ENCODE measurements at places on chromosomes 2 and 18. TPM values are rescaled to one million over a fixed set of nuclear protein-coding genes. Genes with fewer than 3 reads are reported as not detected.

DNA sequence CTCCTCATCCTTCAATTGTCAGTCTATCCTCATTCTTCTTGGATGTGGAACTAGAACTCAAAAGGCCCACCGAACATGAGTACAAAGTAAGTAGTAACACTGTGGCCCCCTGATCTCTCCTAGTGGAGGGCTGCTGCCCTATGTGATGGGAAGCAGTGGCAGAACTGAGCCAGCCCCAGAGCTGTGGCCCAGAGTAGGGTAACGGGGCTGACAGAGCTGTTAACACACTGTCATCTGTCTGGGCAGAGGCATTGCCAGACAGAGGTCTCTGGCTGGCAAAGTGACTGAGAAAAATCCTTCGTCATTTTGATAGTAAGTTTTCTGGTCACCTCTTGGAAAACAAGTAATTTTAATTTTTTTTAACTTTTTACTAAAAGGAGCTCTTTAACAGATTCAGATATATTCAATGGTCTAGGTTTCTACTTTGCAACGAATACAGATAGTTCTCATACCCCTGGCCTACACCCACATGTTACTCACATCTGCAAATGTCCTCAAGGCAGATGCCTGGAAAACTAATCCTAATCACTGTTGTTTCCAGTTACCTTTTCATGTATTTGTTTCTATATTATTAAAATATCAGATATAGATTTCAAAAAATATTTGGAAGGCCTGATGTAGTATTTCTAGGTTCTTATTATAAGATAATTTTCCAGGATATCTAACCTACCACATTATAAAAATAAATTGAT lies 588.7 kb downstream of the CPS1 start:
- H3K4me1 ChIP-seq, result no peaks in the 10 kb centered on the region
- H3K36me3 ChIP-seq, result no peaks in the 10 kb centered on the region
- no peak overlapping the region for H3K27ac ChIP-seq
- no peaks in the 10 kb centered on the region for H3K27me3 ChIP-seq
- DNase-seq, result no peak

- peak overlapping the region; percentile 77 for H3K4me3 ChIP-seq
- H3K36me3 ChIP-seq, result no peaks in the 10 kb centered on the region
- no peaks in the 10 kb centered on the region for H3K27me3 ChIP-seq
- DNase-seq, result no peak
- H3K27ac ChIP-seq, result no peak overlapping the region
Observed at GRCh38 chr18:50193796-50194630, 934 bp downstream of the MYO5B start.

DNA sequence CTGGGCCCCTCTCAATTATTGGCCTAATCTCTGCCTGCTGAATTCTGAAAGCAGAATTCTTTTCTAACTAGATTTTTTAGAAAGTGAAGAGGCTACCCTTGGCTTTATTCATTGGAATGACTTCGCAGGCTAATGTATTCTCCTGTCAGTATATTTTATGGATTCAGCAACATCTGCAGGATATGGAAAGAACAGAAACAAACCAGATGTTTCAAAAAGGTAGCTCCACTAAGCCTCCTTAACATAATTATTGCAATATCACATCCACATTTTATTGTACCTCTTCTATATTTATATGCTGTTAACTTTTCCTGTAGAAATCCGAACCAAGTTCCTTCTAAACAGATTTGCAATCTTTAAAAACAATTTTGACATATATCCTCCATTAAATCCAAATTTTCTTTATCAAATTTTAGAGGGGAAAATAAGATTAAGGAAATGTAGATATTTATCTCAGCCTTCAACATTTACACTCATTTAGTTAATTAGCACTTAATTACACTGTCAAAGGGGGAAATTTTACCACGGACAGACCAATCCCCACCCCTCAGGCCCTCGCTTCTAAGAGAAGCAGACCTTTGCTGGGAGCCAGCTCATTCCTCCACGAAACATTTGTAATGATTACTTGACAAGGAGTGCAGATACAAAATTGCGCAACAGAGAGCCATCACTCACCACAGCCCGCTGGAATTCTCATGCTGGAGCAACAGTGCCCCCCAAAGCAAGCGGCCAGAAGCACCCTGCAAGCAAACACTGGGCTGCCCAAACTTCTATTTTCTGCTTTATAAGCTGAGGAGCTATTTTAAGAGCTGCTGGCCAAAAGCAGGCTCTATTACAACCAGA lies 253.4 kb downstream of the ETAA1 start:
- H3K4me1 ChIP-seq, result peaks cover 31% of the 10 kb centered on the region
- H3K27ac ChIP-seq, result peak overlapping the region; percentile 48
- H3K36me3 ChIP-seq, result no peaks in the 10 kb centered on the region
- H3K4me3 ChIP-seq, result peak overlapping the region; percentile 11

DNA sequence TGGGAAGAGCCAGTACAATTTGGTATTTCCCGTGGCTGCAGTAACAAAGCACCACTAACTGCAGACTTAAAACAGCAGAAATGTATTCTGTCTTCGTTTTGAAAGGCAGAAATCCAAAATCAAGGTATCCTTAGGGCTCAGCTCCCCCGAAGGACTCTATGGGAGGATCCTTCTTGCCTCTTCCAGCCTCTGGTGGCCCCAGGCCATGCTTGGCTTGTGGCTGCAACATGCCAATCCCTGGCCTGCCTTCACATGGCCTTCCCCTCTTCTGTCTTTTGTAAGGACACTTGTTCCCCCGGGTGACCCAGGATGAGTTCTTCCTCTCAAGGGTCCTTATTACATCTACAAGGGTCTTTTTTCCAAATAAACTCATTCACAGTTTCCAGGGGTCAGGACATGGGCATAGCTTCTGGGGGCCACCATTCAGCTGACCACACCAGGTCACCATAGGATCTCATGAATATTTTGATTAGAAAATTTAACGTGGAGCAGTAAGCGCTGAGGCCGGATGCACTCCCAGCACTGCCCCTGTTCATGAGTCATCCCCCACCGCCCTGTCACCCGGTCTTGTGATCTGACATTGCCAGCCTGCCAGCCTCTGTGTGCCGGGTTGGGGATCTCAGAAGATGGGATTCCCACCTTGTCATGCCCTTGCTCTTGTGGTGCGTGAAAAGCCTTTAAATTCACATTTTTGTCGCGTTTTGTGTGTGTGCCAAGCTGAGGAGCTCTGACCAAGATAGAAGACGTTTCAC lies 61.2 kb upstream of the B3GNT7 start:
- H3K36me3 ChIP-seq, result peaks cover 25% of the 10 kb centered on the region
- H3K27me3 ChIP-seq, result no peaks in the 10 kb centered on the region
- no peaks in the 10 kb centered on the region for H3K4me1 ChIP-seq
- H3K4me3 ChIP-seq, result no peak overlapping the region

- H3K27me3 ChIP-seq, result no peaks in the 10 kb centered on the region
- H3K4me1 ChIP-seq, result peaks cover 12% of the 10 kb centered on the region
- no peak for DNase-seq
- peak overlapping the region; percentile 11 for H3K27ac ChIP-seq
- no peaks in the 10 kb centered on the region for H3K36me3 ChIP-seq
Observed at GRCh38 chr2:188285049-188285448, 6.6 kb upstream of the GULP1 start.

DNA sequence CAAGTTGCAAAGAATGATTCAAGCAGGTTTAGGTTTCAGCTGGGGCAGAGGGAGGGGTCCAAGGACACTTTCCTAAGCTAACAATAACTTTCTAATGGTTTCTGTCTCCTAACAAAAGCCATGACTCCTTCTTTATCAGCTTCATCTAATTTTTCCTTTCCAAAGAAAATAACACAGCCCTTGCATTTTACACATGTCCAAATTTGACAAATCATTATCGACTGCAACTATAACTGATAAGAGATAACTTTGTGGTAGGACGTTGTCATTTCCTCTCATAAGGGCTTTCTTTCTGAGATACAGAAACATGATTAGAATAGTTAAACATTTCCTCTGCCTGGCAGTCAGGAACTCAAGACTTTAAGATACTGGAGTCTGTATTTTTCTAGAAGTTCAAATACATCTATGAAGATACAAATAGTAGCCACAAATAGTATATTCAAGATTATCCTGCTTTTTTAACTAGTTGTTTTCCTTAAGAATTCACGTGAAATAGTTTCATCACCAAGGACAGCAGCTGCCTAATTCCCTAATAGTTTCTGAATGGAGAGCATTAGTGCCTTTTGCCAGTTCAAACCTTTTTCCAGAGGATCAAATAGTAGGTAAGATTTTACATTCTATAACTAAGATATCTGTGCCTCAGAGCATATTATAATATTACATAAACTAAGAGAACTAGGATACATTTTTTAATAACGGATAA lies 263.2 kb downstream of the EXOC6B start:
- no peak overlapping the region for H3K27ac ChIP-seq
- DNase-seq, result no peak
- H3K27me3 ChIP-seq, result no peaks in the 10 kb centered on the region
- no peak overlapping the region for H3K4me3 ChIP-seq

- DNase-seq, result no peak
- no peaks in the 10 kb centered on the region for H3K36me3 ChIP-seq
- peaks cover 38% of the 10 kb centered on the region for H3K4me1 ChIP-seq
- peak overlapping the region; percentile 81 for H3K27ac ChIP-seq
- H3K27me3 ChIP-seq, result no peaks in the 10 kb centered on the region
Observed at GRCh38 chr18:48800466-48800865, 150.3 kb downstream of the SMAD7 start.

- H3K36me3 ChIP-seq, result no peaks in the 10 kb centered on the region
- no peak for DNase-seq
- H3K4me3 ChIP-seq, result no peak overlapping the region
- no peaks in the 10 kb centered on the region for H3K4me1 ChIP-seq
- no peaks in the 10 kb centered on the region for H3K27me3 ChIP-seq
Observed at GRCh38 chr2:129548880-129549279, 430.6 kb upstream of the RAB6C start.

GRCh38 chr2:188788621-188789020 lies 185.6 kb upstream of the COL3A1 start:
- H3K27ac ChIP-seq, result peak overlapping the region; percentile 62
- H3K4me3 ChIP-seq, result peak overlapping the region; percentile 4
- no peaks in the 10 kb centered on the region for H3K36me3 ChIP-seq
- H3K27me3 ChIP-seq, result no peaks in the 10 kb centered on the region

GRCh38 chr2:75064691-75065396 lies 106.4 kb downstream of the POLE4 start:
- H3K27me3 ChIP-seq, result no peaks in the 10 kb centered on the region
- no peaks in the 10 kb centered on the region for H3K4me1 ChIP-seq
- DNase-seq, result no peak
- no peak overlapping the region for H3K4me3 ChIP-seq
- no peaks in the 10 kb centered on the region for H3K36me3 ChIP-seq
- H3K27ac ChIP-seq, result no peak overlapping the region

DNA sequence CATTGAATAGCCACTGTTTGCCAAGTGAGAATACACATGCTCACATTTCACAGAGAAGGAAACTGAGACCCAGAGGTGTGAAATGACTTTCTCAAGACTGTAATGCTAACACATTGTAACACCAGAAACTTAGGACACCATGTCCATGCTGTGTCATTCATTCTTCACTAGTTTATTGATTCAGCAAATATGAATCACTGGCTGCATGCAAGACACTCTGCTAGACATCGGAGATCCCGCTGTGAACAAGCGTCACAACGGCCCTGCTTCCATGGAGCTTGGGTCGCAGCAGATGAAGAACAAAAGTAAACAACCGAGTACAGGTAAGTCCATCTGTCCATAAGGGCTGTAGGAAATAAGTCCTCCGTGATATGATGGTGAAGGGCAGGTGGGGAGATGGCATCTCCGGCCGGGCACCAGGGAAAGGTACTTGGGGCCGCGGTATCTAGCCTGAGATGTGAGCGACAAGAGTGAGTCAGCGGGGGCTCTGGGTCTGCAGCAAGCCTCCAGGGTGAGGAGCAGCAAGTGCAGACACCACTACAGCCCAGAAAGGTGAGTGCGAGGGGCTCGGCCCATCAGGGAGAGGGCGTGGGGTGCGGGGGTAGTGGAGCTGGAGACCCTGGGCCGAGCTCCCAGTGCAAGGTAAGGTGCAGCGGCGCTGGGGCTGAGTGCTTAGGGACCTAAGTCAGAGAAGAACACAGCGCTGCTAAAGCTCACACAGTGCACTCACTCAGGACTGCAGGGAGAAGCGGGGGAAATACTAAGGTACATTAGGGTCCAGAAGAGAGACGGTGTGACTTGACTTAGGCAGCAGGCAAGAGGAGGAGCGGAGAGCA lies 391.2 kb downstream of the FBXO15 start:
- no peak overlapping the region for H3K4me3 ChIP-seq
- DNase-seq, result no peak
- H3K4me1 ChIP-seq, result no peaks in the 10 kb centered on the region
- H3K36me3 ChIP-seq, result no peaks in the 10 kb centered on the region

DNA sequence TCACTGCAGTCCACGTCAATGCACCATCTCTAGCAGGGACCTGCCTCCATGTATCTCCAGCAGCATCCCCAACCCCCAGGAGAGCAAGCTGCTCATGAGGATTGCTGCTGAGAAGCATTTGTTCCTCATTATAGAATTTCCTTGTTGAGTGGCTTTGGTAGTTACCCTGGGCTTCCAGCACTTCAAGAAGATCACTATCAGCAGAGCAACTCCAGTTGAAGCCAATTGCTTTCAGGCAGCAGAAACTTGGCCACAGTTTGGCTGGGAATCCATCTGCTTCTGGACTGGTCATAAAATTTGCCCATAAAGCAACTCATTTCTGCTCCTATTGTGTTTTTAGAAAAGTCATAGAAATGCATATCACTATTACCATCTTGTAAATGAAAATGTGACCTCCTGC lies 17.4 kb downstream of the TRPM8 start:
- DNase-seq, result no peak
- H3K27ac ChIP-seq, result no peak overlapping the region
- no peaks in the 10 kb centered on the region for H3K36me3 ChIP-seq

- H3K4me3 ChIP-seq, result peak overlapping the region; percentile 86
- peak overlapping the region; percentile 99 for H3K27ac ChIP-seq
- no peaks in the 10 kb centered on the region for H3K36me3 ChIP-seq
- peaks cover 46% of the 10 kb centered on the region for H3K4me1 ChIP-seq
Observed at GRCh38 chr2:150485114-150485870, 2.2 kb downstream of the RND3 start.

HOXD12 gene
- not detected for total RNA-seq

SH3BP4 gene
- total RNA-seq, result 24.0 TPM

ASB3 gene
- 24.1 TPM for total RNA-seq

FNDC4 gene
- 32.9 TPM for total RNA-seq

HAAO gene
- 25.3 TPM for total RNA-seq

GCG gene
- not detected for total RNA-seq

CCDC178 gene
- 1.6 TPM for total RNA-seq

All from thoracic aorta (tissue), 2 donors.